Osteoblast (primary cell): ENCODE measurements at places on chromosomes 6 and 20.
A peak's percentile ranks its signal among the peaks of the same experiment; 100 is the strongest.

GRCh38 chr6:68114463-68115047 is 520.5 kb upstream of the ADGRB3 start:
- no peak for DNase-seq

- peak; percentile 98 for DNase-seq
These were observed 1.0 kb upstream of the PCIF1 start for GRCh38 chr20:45933266-45934045.

- no peak for DNase-seq
These were observed 55.9 kb downstream of the GPR6 start for GRCh38 chr6:110033749-110034666.

DNA sequence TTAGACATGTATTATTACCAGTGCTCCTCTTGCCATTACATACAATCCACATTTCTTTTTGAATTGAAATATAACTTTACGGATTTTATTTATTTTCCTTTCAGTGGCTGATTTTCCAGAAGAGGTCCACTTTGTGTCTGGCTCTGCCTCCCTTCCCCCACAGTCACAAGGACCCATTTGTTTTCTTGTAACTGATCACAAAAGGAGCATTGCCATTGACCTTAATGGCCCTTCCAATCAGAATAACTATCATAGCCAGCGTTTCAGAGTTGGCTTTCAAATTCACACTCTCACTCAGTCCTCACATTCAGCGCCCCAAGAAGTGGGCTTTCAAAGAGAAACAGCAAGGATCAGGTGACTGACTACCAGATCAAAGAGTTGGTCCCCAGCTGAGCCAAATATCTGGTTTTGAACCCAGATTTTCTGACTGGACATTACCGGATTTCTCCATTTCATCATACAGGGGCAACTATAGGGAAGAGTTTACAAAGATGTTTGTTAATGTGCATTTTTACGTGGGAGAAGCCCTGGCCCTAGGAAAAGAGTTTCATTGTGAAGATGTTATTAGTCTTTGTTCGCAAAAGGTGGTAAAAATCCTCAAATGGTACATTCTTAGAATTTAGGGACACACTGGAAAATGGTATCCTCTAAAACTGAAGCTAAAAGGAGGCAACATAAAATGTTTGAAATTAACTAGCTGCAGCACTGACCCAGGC is 2.0 kb upstream of the SLC22A23 start:
- DNase-seq = no peak

DNA sequence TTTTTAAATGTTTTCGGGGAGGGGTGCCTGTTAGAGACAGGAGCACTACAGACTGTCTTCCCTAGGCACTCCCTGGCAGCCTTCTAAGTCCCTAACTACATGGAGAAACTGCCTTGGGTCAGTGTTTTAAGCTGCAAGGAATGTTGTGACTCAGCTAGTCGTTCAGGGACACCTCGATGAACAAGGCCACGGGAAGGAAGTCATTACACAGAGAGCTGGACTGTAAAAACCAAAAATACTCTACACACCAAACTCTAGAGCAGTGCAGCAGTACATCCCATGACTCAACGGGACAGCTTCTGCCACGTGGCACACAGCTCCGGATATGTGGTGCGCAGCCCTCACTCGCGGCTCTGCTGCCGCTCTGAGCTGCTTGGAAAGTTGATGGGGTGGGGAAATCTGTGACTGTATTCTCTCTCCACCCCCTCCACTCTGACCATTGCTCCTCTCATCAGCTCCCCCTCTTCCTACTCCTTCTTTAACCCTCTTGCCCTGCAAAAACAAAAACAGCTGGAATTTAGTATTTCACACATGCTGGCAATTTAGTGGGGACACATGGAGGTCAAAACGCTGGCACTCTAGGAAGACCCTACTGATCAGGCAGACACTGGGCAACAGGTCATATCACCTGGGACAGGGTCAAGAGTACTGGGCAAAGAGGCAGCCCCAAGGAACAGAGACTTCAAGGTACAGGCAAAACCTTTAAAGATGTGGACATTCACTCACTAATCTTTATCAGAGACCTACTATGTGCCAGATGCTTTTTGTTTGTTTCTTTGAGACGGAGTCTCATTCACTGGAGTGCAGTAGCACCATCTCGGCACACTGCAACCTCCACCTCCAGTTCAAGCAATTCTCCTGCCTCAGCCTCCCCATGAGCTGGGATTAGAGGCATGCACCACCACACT is 10.9 kb upstream of the LPIN3 start:
- peak; percentile 97 for DNase-seq

DNA sequence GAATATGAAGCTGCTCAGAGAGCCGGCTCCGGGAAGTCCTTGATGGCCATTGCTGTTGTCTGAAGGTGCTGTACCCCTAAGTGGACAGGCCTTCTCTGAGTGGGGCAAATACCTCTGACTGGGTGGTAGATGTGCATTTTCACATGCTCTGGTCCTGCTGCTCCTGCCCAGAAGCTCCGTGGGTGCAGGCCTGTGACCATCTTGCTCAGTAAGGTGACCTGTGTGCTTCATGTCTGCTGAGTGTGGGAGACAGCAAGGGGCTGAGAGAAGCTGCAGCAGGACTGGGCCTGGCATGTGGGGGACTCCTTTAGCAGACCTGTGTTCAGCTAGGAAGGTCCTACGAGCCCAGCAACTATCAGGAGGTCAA is 5.0 kb downstream of the SPATA2 start:
- no peak for DNase-seq

DNA sequence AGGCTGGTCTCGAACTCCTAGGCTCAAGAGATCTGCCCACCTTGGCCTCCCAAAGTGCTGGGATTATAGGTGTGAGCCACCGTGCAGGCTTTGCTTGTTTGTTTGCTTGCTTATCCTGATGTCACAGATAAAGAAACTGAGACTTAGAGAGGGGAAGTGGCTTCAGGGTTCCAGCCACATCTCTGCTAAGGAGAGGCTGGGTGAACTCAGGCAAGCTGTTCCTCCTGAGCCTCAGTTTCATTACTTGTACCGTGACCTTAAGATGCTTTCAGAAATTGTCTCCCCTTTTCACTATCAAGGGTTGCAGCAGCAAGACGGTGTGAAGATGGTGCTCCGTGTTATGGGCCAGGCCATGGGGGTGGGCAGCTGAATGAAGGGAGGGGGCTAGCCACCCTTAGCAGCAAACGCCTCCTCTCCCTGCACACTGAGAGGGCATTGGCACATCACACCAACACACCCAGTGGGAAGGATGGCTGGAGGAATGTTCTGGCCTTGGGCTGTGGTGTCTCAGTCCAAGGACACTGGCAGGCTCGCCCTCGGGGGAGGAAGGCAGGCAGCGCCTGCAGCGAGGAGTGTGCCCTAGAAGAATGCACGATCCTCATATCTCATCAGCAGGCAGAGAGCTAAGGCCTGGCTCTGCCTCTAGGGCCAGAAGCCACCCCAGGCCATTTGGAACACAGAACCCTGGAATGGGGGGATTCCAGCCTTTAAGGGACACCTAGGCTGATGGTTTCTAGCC is 48.2 kb upstream of the TLDC2 start:
- peak; percentile 22 for DNase-seq

DNA sequence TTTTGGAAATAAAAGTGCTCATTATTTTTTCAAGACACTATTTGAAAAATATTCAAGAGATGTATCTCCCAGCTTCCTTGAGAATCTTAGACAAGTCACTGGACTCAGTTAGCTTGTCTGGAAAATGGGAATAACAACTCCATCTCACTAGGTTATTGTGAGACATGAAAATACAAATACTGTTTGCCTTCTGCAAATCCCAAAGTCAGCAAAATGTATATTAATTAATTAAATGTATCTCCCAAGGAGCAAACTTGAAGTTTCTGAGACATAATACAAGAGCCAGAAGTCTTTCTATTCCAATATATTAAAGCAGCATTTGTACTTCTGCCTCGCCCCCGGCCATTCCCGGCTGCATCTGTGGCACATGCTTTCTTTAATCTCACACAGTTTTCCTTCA is 54.6 kb upstream of the ID4 start:
- no peak for DNase-seq

DNA sequence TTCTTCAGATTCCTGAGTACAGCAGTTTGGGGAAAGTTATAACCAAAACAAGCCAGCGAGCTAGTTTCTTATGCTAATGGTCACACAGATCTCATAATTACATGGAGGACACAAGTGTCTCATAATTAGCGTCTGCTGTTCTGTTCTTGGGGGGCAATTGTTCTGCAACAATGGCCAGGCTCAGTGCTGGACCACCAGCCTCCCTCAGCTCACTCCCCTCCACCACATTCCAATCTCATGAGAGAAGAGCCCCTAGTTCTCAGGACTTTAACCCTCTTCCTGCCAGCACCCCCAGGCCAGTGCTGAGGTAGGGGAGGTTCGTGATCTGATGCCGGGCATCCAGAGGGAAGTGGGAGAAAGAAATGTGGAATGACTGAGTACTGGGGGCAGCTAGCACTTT is 20.2 kb upstream of the TOX2 start:
- DNase-seq = no peak

GRCh38 chr6:138044972-138045371 is 62.2 kb downstream of the PERP start:
- DNase-seq = no peak

DNA sequence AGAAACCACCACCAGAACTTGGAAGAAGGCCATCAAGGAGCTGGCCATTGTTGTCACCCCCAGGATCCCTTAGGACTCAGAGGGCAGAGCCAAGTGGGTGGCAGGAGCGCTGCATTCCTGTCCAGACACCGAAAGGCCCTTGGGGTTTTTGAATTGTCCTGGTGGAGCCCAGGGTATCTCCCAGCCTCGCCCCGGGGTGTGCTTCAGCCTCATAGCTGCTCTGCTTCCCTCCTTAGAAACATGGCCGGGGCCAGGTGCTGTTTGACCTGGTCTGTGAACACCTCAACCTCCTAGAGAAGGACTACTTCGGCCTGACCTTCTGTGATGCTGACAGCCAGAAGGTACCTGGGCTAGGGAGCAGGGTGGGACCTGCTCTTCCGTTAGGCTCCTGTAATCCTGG is 23.2 kb downstream of the EPB41L1 start:
- peak; percentile 43 for DNase-seq

DNA sequence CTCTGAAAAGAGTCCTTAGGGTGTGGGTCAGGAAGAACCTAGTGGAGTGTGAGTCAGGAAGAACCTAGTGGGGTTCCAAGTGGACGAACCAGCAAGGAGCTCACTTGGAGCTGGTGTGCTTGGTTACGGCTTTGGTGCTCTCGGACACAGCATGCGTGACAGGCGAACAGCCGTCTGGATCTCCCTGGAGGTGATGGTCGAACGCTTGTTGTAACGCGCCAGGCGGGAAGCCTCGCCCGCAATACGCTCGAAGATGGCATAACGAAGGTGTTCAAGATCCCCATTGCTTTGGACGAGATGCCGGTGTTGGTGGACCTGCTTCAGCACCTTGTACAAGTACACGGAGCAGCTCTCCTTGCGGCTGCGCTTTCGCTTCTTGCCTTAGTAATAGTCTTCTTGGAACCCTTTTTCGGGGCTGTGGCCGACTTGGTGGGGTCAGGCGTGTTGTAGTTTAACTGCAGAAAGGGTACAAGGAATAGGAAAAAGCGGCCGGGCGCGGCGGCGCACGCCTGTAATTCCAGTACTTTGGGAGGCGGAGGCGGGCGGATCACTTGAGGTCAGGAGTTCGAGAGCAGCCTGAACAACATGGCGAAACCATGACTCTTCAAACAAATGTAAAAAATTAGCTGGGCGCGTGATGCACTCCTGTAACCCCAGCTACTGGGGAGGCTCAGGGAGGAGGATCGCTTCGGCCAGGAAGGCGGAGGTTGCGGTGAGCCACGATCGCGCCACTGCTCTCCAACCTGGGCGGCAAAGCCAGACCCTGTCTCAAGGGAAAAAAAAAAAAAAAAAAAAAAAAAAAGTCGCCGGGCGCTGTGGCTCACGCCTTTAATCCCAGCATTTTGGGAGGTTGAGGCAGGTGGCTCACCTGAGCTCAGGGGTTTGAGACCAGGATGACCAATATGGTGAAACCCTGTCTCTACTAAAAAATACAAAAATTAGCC is 48.0 kb downstream of the OR2B2 start:
- DNase-seq = no peak

GRCh38 chr20:36162272-36162966 is 7.9 kb downstream of the EPB41L1 start:
- DNase-seq = peak; percentile 87

GRCh38 chr6:113558431-113558830 is 298.7 kb upstream of the MARCKS start:
- DNase-seq = no peak

GRCh38 chr6:34227761-34228421 is 8.8 kb upstream of the HMGA1 start:
- DNase-seq = peak; percentile 74

DNA sequence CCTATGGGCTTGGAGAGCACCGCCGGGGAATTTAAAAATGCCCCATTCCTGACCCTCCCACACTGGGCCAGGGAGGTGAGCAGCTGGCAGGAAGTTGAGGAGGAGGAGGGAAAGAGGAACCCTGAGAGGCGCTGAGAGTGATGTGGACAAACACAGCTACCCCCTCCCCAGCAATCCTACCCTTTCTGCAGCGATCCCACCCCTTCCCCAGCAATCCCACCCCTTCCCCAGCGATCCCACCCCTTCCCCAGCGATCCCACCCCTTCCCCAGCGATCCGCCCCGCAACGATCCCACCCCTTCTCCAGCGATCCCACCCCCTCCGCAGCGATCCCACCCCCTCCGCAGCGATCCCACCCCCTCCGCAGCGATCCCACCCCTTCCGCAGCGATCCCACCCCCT is 111.6 kb downstream of the SYCP2 start:
- no peak for DNase-seq

DNA sequence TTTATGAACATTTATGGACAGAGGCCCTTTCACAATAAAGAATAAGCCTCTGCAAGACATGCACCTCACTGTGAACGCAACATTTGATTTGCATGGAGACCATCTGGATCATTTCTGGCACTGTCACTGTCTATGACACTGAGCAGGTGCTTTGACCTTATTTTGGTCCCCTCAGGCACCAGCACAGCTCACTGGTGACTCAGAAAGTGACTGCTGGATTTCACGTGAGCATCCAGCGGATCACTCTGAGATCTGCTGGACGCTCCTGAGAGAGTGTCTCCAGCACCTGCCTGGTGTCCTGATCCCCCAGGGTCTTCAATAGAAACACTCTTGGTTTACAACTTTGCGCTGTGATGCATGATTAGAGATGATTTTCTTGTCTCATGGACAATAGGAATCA is 375.7 kb downstream of the TENT5A start:
- DNase-seq = no peak

DNA sequence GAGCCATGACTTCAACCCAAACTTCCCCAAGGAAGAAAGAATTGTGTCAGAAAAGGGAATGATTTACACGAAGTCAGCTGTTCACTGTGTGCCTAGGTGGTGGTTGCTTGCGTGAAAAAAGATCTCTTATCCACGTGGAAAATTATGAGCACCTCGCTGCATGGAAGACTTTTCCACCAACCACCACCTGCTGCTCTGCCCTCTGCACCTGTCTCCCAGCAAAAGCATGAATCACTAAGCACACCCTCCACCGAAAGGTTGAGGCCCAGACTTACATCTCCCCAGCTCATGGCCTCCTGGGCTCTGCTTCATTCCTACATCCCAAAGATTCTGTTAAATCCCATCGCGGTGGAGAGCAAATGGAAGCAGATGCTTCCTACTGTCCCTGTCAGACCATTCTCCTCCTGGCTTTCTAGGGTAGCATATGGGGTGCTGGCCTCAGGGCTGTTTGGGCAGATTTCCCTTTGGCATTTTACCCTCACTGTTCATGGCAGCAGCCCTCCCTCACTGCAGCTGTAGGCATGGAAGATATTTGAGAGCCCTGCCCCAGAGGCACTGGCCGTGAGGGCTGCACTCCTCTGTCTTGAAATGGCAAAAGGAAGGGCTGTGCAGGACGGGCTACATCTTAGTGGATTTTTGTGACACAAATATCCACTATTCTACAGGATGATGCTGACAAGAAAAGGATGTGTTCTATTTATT is 37.6 kb upstream of the CST5 start:
- no peak for DNase-seq
